ENCODE measurements at places on chromosomes 11 and 22.

- DNase-seq: peak; percentile 86
These were observed 14.9 kb upstream of the CCDC73 start for GRCh38 chr11:32809313-32809712.

GRCh38 chr11:491358-491757 is 15.7 kb downstream of the RNH1 start:
- DNase-seq: no peak

GRCh38 chr11:33021937-33022336 is 6.3 kb downstream of the DEPDC7 start:
- DNase-seq: no peak

GRCh38 chr11:19852288-19852687 is 139.7 kb downstream of the NAV2 start:
- no peak for DNase-seq

- peak; percentile 94 for DNase-seq
These were observed 10.8 kb upstream of the CCDC86 start for GRCh38 chr11:60831143-60831500.

DNA sequence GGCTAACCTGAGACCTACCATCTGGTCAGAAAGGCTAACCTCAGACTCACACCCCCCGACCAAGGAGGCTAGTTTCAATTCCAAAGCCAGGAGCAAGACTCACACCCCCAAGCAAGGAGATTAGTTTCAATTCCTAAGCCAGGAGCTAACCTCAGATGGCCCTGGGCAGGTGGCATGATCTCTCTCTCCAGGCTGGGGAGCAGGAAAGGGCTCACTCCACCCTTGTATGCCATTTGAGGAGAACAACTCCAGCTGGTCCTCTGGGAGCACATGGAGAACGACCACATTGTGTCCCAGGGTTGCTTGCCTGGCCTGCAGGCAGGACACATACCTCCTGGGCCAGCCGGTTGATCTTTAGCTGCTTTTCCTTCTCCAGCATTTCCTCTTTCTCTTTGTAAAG is 32.6 kb downstream of the USH1C start:
- DNase-seq: no peak

- no peak for DNase-seq
These were observed 60.6 kb upstream of the RDX start for GRCh38 chr11:110356762-110357671.

- no peak for DNase-seq
These were observed 11.1 kb upstream of the ELF5 start for GRCh38 chr11:34524696-34525095.

DNA sequence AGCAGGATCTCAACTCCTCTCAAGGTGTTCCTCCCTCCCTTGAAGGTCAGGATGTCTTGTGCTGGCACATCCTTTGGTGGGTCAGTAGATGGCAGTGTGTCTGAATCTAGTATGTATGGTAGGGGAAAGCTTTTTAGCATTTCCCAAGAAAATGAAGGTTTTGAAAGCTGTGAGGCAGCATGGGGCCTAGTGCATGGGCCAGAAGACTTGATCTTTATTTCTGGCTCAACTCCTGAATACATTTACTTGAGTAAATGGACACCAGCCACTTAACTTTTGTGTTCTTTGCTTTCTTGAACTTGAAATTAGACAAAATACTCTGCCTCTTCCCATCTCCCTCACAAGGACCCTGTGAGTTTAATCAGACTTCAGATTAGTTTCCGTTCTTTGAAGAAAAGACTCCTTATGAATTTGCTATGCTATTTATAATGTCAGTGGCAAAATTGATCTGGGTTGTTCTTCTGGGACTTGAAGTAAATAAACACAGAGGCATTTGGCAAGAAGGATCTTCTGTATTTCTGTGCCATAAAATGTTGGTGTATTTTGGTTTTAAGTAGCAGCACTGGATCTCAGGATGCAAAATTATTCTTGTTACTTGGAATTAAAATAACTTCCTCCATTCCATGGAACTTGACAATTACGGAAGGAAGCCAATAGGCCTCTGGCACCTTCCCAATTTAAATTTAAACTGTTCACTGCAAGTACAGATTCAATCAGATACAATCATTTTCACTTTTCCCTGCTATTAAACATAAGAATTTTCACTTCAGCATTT is 288.8 kb downstream of the CASP12 start:
- DNase-seq: no peak

- no peak for DNase-seq
These were observed 60.9 kb upstream of the EED start for GRCh38 chr11:86183694-86184093.

- no peak for DNase-seq
These were observed 130.5 kb downstream of the GRIA4 start for GRCh38 chr11:105740164-105740903.

DNA sequence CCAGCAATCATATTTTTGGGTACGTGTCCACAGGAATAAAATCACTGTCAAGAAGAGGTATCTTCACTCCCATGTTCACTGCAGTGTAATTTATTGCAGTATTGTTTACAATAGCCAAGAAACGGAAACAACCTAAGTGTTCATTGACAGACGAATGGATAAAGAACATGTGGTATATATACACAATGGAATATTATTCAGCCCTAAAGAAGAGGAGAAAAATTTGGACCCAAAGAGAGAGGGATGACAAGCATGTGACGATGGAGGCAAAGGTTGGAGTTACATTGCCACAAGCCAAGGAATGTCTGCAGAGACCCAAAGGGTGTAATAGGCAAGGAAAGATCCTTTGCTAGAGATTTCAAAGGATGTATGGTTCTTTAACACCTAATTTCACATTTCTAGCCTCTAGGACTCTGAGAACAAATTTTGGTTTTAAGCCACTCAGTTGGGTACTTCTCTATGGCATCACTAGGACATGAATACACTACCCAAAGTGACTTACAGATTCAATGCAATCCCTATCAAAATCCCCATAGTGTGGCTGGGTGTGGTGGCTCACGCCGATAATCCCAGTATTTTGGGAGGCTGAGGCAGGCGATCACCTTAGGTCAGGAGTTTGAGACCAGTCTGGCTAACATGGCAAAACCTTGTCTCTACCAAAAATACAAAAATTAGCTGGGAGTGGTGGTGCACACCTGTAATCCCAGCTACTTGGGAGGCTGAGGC is 31.1 kb upstream of the TOP3B start:
- no peak for DNase-seq

- no peak for DNase-seq
These were observed 110.1 kb downstream of the CCDC81 start for GRCh38 chr11:86484795-86485166.

- no peak for DNase-seq
These were observed 1.9 kb downstream of the CSNK2A3 start for GRCh38 chr11:11351042-11351586.
